ENCODE measurements at places on chromosomes 3 and 15.
A peak's percentile ranks its signal among the peaks of the same experiment; 100 is the strongest.

- DNase-seq = peak; percentile 29
Measured at GRCh38 chr15:50876989-50877360, 31.5 kb upstream of the AP4E1 start.

GRCh38 chr15:22778796-22779195, 7.6 kb upstream of the NIPA1 start:
- no peak for DNase-seq

GRCh38 chr3:30680789-30681648, 74.6 kb downstream of the TGFBR2 start:
- no peak for DNase-seq

DNA sequence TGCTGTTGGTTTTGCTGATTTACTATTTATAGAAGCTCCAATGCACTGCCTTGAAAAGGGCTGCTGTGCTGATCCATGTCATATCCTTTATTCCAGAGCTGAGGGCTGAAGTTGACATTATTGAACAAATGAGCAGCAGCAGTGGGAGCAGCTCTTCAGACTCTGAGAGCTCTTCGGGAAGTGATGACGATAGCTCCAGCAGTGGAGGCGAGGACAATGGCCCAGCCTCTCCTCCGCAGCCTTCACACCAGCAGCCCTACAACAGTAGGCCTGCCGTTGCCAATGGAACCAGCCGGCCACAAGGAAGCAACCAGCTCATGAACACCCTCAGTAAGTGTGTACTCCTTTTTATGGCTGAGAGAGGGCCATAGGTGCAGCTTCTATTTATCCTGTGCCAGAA, 8.8 kb downstream of the EAF1 start:
- no peak for DNase-seq

- DNase-seq = no peak
Measured at GRCh38 chr3:146529021-146529420, 15.4 kb downstream of the PLSCR1 start.

DNA sequence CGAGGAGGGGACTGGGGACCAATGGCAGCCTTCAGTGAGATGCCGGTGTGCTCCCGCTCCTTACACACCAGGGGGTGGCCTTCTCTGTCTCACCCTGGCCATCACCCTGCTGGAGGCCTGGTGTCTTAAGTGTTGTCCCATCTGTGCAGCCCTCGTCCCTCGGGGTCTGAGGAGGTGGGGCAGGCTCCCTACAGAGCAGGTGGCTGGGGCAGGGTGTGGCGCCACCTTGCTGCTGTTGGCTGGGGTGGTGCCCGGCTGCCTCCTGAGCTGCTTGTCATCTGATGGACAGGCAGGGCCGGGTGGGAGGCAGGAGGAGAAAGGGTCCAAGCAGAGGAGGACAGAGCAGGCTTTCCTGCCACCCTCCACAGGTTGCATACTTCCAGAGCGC, 25.9 kb downstream of the PTPN23 start:
- DNase-seq = no peak

GRCh38 chr3:77605865-77606264, 566.0 kb downstream of the ROBO2 start:
- no peak for DNase-seq

DNA sequence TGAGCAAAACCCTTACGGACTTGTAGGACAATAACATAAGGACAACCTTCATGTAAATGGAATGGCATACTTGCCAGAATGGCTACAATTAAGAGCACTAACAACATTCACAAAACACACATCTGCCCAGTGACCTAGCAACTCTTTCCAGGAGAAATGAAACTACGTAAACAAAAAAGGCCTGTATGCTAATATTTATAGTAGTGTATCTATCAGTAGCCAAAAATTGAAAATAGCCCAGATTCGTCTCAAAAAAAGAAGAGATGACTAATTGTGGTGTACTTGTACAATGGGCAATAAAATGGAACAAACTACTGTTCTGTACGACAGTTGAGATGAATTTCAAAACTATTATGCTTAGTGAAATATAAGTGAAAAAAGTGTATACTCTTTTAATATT, 38.4 kb downstream of the CMC1 start:
- no peak for DNase-seq
